ENCODE measurements at places on chromosomes 7 and 10. TPM values are rescaled to one million over a fixed set of nuclear protein-coding genes. Genes with fewer than 3 reads are reported as not detected.

GRCh38 chr10:9331583-9332008 is 1277.1 kb downstream of the GATA3 start:
- DNase-seq = peak; percentile 7

The VIPR2 gene
- total RNA-seq = 2.5 TPM

The BTBD16 gene
- 0.42 TPM for total RNA-seq

The MMP21 gene
- not detected for total RNA-seq

GRCh38 chr10:127886371-127887051 is 6.2 kb downstream of the CLRN3 start:
- no peak for DNase-seq

The HECW1 gene
- 4.3 TPM for total RNA-seq

The BICC1 gene
- total RNA-seq = 0.33 TPM

The PGAM2 gene
- total RNA-seq = 2.7 TPM

DNA sequence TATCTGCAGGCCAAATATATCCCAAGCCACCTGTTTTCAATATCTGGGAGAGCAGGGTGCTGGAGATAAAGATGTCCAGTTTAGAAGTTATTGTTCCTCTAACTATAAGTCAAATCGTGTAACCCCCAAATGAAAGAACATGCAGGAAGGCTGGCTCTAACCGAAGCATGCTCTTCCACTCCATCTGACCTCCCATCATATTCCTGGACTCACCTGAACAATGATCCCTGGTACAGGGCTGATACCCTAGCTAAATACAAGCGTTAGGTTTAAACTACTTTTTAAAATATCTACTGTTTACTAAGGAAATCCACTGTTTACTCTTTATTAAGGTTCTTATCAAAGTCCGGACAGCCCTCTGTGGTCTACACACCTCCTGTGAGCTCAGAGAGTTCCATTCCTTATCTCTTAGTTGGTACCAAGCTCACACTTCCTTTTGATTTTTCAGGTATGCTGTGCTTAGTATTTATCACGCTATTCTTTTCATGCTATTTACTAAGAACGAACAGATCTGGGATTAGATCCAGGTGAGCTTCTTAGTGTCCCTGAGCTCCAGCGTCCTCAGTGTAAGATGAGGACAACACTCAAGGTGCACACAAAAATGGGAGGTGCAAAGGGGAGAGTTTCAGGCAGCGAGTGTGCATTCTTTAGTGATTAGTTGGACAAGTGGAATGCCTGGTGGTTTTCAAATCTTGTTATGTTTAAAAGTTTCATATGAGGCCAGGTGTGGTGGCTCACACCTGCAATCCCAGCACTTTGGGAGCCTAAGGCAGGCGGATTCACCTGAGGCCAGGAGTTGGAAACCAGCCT is 23.6 kb upstream of the COBL start:
- DNase-seq = no peak

- DNase-seq = no peak
Measured at GRCh38 chr10:77498829-77499228, 138.8 kb downstream of the KCNMA1 start.

- DNase-seq = no peak
Measured at GRCh38 chr10:36036137-36036536, 394.0 kb upstream of the FZD8 start.

DNA sequence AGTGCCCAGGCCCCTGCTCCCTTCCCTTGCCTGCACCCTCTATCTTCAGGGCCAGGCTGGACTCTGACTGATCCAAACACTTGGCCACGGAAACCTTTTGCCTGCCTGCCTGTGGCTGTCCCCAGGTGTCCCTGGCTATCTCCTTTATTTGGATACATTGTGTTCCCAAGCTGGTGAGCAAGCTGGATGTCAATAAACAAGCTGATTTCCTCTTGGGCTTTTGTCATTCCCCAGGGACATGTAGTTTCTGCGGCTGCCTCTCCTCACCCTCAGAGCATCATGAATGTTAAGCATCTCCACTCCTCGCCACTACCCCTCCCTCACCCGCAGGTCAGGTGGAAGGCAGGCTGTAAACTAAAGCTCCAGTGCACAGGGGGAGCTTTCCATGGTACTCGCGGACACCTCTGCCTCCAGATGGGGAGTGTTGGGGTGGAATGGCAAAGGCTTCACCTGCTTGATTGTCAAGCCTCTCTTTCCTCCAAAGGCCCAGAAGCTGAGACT is 6.9 kb downstream of the GHRHR start:
- peak; percentile 80 for DNase-seq

DNA sequence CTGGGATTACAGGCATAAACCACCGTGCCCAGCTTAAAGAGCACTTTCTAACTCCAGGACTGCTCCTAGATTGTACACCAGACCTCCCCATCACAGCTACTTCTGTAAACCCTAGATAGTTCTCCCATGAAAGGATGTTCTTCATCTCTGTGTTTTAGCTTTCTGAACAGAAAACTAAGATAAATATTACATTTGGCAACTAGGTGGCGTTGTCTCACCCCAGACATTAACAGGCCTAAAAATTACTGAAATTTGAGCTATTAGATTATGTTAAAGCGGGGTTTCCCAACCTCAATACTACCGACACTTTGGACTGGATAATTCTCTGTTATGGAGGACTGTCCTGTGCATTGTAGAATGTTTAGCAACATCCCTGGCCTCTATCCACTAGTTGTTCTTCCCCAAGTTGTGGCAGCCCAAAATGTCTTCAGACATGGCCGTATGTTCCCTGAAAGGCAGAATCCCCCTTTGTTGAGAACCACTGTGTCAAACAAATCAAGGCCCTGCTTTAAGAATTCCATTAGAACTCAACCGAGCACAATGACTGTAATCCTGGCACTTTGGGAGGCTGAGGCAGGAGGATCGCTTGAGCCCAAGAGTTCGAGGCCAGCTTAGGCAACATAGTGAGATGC is 19.1 kb downstream of the ATOH7 start:
- DNase-seq = peak; percentile 19

DNA sequence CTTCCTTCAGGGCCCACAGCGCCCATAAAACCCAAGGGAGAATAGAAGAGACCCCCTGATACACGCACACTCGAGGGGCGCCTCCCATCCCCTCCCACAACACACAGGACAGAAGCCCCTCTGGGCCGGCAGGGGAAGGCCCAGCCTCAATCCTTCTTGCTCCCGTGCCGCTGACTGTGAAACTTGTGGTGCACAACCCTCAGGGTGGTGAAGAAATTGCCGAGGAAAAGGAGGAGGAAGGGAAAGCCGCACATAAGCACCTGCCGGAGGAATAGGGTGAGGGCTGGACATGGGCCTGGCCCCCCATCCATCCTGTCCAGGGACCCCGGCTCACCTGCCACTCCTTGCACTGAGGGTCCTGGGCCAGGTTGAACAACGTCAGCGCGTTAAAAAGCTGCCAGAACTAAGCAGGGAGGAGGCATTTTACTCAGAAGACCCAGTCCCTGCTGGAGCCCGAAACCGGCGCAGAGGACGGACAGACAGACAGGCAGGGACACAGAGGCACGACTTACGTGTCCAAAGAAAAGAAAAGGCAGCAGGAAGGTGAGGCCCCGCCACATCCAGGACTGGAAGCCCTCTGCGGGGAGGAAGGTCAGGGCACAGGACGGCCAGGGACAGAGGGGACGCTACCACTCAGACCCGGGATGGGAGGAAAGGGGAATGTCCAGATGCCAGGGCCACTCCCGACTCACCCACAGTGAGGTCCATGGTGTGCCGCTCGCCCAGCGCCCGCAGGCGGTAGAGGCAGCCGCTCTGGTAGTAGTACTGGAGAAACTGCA is 7.2 kb downstream of the TMEM120A start:
- DNase-seq = peak; percentile 63

DNA sequence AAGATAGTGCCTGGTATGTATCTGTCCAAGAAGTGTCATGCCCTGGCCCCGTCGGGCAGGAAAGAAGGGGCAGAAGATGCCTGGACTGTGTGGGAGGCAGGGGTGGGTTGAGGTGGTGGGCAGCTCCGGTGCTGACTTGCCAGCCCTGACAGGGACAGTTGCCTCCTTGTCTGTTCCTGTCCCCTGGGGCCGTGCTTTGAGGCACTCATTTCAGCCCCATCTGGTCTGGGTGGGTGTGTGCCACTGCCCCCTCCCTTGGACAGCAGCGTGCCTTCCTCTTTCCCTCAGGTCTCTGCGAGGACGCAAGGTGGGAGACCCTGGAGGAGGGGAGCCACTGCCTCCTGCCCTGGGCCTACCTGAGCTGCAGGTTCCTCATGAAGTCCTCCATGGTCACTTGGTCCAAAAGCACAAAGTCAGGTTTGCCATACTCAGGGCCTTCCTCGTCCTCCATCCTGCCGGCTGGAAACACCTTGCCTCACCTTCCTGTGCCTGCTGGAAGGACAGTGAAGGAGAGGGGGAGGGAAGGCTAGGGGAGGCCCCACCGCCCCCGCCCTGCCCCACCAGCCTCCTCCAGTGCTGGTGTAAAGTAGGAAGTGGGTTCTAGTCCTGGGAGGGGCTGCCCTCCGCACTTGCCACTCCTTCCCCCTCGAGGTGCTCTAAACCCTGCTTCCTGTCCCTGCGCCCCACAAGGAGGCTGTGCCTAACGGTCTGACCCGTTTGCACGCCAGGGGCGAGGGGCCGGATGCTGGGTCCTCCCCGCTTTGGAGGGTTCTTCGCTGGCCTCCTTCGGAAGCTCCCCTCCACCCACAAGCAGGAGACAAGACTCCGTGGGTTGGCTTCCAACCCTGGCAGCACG is at the start of gene MYO1G:
TSS of gene MYO1G (minus strand) at position 505 of the 856 bp plus-strand sequence. CDS start at position 451, 54 bp downstream.
- DNase-seq = peak; percentile 35

- DNase-seq = no peak
Measured at GRCh38 chr7:91720260-91720937, 160.1 kb downstream of the MTERF1 start.

GRCh38 chr10:21516242-21517131 is 9.0 kb downstream of the SKIDA1 start:
- peak; percentile 73 for DNase-seq

The PRLHR gene
- not detected for total RNA-seq

DNA sequence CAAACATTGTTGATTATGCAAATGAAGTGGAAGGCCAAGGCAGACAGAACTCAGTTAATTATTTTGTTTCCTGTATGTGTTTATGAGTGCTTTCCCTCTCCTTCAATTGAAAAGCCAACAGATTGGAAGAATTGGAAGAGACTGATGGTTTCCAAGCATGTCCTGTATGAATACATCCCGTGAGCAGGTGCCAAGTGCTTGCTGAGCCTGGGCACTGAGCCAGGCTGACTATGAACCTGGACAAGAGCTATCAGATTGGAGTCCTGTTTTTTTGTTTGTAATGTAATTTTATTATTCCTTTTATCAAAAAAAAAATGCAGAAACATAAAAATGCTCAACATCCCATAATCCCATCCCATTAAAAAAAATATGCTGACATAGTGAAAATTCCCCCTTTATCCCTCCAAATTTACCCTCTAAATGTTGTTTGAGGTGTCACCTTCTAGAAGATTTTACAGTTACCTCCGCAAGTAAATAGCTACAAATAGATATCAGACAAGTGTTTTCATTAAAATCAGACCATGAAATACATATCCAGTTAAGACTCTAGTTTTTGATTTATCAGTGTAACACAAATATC is 449.5 kb downstream of the GRID1 start:
- no peak for DNase-seq

GRCh38 chr7:69762821-69763352 is 164.6 kb downstream of the AUTS2 start:
- no peak for DNase-seq

GRCh38 chr7:94104301-94104700 is 100.1 kb upstream of the BET1 start:
- no peak for DNase-seq

- DNase-seq = no peak
Measured at GRCh38 chr7:116441534-116441933, 58.0 kb upstream of the CAV2 start.

DNA sequence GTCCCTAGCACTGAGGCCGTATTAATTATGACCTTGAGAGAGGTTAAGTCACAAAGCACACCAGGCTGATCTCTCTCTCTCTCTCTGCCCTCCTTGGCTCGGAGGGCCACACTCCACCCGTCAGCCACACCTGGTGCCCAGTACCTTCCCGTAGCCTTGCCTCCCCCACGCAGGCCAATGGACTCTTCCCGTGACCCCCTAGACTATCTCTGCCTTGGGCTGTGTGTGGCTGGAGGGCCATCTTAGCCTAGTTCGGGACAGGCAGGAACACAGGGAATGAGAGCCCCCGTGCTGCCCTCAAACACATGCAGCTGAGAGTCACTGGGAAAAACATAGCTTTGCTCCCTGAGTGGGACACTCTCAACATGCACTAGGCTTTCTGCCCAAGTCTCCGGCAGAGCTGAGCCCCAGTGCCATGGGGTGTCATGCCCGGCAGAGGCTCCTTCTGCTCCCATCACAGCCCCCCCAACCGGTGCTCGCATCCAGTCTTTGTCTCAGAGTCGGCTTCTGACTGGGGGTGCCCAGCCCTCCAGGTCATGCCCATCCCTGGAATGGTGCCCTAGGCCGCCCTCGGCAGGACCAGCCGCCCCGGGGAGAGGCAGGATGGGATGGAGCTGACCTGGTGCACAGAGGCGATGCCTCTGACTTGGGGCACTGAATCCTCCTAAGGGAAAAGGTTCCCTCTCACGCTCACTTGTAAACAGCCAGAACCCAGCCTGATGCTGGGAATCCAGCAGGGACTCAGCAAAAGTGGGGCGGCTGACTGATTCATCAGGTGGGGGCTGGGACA is 63.0 kb downstream of the TCERG1L start:
- no peak for DNase-seq

DNA sequence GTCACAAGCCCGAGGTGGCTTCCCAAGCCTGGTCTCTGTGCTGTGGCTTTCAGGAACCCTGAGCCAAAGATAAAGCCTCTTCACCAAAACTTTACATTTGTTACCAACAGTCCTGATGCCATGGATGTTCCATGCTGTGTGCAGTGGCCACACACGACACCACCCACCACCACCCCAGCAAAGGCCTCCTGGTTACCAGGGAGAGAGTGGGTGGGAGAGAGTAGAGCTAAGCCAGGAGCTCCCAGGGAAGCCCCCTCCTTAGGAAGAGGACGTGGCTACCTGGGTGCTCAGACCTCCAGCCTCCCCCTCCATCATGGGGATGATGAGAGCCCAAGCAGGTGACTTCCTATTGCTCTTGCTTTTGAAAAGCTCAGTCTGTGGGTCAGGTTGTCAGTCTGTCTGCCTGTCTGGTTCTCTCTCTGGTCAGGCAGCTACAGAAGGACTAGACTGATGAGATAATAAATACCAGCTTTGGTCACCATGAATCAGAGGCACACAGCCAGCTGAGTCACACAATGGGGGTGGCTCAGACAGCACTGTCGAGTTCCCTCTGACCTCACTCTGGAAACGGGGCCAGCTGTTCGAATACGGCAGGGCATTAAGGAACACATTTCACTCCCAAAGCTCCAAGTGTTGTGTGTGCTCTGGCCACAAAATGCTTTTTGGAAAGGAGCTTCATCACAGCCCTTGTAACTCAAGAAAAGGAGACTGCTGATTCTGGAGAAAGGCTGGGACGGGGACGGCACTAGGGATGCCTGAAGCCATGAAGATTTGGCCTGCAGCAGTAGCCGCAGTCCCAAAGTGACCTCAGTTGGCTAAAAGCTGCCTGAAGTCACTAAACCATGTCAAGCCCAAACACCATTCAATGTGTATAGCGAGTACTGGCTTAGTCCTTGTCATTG is 166.0 kb downstream of the FANK1 start:
- DNase-seq = no peak

GRCh38 chr7:123548406-123548805 is 9.2 kb downstream of the NDUFA5 start:
- no peak for DNase-seq

The SPDYE2 gene
- total RNA-seq = not detected

GRCh38 chr10:78889536-78890063 is 179.2 kb upstream of the ZMIZ1 start:
- no peak for DNase-seq

The FAM131B gene
- 11.9 TPM for total RNA-seq

The SPDYE8 gene
- not detected for total RNA-seq

The MSS51 gene
- total RNA-seq = 2.2 TPM
